Sciatic nerve (tissue), 2 donors: ENCODE measurements at places on chromosomes 11 and 22. TPM values are rescaled to one million over a fixed set of nuclear protein-coding genes. Genes with fewer than 3 reads are reported as not detected.

DNA sequence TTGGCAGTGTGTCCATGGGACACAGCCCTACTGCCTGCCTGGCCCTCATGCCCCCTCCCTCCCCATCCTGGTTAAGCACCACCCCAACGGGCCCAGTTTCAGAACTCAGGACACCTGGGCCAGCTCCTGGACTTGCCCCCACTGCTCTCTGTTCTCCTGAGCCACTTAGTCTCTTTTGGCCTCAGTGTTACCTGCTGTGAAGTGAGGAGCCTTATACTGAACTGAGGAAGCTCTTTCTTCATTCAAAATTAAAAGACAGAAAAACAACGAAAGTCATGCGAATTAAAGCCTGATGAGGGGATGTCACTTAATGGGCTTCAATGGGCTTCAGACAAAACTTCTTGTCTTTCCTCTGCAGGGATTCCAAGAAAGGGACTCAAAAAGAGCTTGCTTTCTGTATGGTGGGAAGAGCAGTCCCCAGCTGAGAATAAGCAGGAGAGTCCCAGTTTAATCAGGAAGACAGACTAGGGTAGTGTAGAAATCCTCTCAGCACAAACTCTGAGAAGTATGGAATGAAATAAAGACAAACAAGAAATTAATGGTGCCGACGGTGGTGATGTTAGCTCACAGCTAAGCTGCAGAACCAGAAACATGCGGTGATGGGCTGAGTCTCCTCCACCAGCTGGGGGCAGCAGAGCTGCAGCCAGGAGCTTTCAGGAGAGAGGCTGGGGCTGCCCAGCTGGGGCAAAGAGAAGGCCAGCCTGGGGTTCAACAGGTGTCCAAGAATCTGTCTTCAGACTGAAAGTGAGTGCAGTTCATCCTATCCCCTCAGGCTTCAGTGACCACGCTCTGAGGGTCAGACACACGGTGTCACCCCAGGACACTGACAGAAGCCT, 101.0 kb downstream of the GGTLC2 start:
- DNase-seq: no peak

DNA sequence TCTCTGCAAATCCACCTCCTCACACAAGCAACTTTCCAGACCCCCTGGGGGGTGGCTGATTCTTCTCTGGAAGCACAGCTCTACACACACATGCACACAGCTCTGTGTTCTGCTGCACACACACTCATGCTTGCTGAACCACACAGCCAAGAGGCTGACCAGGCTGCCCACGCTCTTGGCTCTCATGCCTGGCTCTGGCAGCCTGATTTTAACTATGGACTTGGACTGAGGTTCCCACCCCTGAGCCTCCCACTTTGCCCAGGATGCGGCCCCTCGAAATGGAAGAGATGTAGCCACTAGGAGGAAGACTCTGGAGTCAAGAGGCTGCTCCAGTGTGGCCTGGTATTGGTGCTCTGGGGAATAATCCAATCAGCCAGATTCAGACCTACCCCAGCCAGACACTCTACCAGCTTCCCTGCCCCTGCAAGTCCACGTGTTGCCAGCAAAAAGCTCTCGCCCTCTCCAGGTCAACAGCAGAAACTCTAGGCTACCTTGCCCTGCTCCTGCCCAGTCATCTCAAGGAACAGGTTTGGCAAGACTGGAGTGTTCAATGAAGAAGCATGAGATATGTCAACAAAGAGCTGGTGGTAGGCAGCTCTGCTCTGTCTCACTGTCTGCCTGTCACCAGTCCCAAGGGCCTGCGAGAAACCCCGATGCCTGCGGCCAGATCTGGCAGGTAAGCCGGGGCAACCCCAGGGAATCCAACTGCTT, 8.8 kb upstream of the CASTOR1 start:
- DNase-seq: no peak

- DNase-seq: no peak
Measured at GRCh38 chr11:102318469-102318868, 1.2 kb downstream of the BIRC3 start.

DNA sequence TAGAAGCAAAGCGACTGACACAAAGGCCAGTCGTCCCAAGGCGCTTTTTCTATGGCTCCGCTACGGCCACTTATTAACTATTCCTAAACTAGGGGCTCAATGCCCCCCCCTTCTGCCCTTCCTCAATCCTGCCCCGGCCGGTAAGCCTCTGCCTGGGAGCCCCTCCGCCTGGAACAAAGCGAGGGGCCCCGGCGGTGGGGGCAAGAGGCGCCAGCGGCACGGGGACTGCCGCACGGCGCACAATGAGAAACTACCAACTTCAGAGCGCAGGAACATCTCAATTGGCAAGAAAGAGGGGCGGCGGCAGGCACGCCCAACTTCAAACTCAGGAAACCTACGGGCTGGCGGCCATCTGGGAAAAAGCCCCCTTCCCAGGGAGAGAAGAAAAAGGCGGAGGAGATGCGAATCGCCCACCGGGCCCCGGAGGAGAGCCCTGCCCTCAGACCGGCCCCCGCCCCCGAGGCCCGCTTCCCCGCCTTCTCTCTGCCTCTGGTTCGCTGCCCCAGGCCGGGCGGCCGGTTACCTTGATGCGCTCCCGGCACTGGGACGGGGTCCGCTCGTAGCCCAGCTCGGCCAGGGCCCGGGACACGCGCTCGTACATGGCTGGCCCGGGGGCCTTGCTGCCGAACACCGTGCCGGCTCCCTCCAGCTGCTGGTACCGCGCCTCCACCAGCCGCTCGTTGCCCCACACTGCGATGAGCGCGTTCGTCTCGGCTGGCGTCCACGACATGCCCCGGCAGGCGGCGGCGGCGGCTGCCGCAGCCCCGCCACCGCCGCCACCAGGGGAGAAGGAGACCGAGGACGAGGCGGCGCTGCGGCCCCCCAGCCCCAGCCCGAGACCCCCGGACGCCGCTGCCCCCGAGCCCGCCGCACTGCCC, 619 bp downstream of the MSANTD2 start:
- peak; percentile 65 for DNase-seq

- peak; percentile 7 for DNase-seq
Measured at GRCh38 chr11:8692417-8692816, 9.8 kb downstream of the RPL27A start.

DNA sequence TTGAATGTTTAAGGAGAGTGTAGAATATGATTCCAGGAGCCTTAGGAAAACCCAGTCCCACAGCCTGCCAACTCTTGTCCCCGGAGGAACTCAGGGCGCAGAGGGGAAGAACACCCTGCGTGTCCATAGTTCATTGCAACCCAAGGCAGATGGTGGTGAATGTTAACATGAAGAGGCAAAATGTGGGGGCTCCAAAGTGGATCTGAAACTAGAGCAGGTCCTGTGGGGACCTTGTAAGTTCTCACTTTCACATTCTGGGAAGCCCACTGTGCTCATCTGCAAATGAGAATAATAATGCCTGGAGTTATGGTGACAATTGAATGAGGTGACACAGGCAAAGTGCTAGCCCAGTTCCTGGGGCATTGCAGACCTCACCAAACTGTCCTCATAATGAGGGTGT, 201.1 kb downstream of the DBX1 start:
- no peak for DNase-seq

The MS4A12 gene
- total RNA-seq: not detected

The OR8A1 gene
- total RNA-seq: not detected

The CDC42EP1 gene
- 83.1 TPM for total RNA-seq

The GRIK4 gene
- total RNA-seq: 0.27 TPM

The PPM1F gene
- 95.5 TPM for total RNA-seq
